ENCODE measurements at places on chromosomes 5 and 9. TPM values are rescaled to one million over a fixed set of nuclear protein-coding genes. Genes with fewer than 3 reads are reported as not detected.

DNA sequence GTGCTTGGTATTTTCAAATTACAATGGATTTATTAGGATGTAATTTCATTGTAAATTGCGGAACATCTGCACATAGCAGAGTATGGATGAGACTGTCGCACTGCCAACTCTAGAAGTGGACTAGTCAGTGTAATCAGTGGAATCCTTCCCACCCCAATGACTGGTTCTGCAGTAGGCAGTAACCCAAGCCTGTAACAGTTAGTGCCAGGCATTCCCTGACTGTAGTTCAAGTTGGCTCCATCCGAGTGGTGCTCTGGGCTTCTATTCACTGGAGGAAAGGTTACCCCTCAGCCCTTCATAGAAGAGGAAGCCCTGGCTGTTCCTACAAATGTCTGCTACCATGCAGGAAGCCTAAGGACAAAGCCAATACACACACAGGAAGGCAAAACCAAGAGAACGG, 23.2 kb downstream of the AK3 start:
- no peak for DNase-seq

DNA sequence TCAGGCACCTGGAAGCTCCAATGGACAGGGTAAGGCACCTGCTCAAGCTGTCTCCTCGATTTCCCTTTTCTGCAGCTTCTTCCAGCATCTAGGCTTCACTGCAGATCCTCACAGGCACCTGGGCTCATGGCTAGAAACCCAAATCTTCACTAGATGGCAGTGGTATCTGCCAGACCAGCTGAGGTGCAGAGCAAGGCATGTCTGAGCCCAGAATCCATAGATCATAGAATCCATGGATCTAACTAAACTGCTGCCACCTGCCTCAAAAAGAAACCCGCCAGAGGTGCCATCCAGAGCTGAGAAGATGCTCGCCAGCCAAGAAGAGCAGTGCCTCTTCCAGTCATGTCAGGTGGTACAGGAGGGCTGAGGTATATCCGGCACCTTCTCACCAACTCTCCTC, 6.9 kb downstream of the SHC3 start:
- DNase-seq = no peak

DNA sequence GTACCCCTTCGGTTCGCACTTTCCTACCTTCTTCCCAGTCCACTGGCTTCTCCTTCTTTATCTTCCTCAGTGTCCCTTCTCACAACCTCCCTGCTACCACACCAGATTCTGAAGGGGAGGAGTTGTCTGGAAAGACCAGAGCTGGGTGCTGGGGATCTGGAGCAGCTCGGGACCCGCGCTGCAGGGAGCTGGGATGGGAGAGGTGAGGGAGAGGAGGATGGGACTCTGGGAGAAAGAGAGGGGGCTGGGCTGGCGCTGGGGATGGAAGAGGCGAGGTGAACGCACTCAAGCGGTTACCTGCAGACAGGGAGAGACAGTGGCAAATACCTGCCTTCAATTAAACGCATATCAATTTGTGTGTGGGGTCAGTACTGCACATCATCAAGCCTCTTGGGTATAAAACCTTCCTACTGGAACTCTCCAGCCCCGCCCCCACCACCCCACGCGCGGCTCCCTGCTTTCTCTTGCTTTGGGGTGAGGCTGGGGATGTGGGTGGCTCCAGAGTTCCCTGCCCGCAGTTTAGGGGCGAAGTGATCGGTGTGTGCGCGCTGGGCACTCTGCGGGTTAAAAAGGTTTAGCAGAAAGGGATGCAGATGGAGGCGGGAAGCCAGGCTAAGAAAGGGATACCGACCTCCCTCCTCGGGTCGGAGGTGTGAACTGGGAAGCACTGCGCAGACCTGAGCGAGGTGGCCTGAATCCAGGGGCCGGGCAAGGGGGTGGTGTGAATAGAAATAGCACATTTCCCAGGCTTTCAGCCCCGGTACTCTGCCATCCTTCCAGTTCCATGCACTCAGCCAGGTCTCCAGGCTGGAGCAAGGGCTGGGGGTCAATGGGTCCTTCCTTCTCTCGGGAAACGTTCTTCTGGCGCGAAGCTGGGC, 977 bp upstream of the PAM start:
- DNase-seq = no peak

- no peak for DNase-seq
Observed at GRCh38 chr5:121090822-121091221, 626.7 kb downstream of the PRR16 start.

- DNase-seq = peak; percentile 64
Observed at GRCh38 chr9:118734696-118735095, 634.5 kb downstream of the BRINP1 start.

GRCh38 chr5:31682025-31682424, 43.1 kb downstream of the PDZD2 start:
- DNase-seq = no peak

GRCh38 chr9:78871086-78871451, 574.1 kb downstream of the PSAT1 start:
- no peak for DNase-seq

GRCh38 chr5:61519728-61520277, 187.7 kb downstream of the ZSWIM6 start:
- DNase-seq = no peak

DNA sequence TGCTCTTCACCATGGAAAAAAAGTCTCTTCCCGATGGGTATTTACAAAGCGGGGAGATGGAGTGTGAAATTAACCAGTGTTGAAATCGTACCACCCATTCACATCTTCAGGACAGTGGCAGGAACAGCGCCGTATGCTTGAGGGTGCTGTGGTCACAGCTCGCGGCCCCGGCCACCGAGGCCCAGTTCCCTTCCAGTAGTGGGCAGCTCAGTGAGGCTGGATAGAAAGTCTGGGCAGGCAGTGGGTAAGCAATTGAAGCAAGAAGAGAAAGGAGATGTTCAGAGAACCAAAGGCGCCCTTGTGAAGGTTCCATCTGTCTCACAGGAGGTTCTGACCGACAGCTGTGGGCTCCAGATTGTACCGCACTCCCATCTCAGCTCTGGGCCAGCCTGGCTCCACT, 59.1 kb downstream of the SECISBP2 start:
- no peak for DNase-seq

DNA sequence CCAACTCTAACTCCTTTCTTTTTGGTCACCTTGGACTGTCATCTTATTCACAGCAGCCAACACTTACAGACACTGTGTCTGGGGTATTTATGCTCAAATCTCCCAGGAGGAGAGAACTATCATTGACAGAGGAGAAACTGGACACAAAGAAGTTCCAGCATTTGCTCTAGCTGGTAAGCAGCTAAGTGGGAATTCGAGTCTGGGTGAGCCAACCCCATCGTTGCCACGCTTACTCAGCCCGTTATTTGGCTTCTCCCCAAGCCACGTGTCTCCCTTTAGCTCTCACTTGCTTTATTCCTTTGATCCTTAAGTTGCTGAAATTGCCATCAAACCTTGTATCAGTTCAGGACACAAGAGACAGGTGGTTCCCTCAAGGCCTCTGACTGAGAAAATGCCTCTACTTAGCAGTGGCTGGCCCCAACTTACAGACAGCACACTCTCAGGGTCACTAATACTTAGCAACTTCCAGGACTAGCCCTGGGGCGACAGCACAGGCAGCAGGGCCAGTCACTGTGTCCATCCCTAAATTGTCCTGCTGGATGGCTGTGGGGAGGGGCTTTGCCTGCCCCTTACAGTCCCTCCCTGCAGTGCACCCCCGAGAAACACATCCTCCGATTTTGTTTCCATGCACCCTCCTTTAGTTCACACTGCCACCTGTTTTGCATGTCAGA, 1.4 kb downstream of the SLC36A2 start:
- DNase-seq = peak; percentile 21

GRCh38 chr9:84705128-84705527, 35.6 kb downstream of the NTRK2 start:
- no peak for DNase-seq

- no peak for DNase-seq
Observed at GRCh38 chr9:84412654-84413053, 72.1 kb upstream of the SLC28A3 start.

- peak; percentile 62 for DNase-seq
Observed at GRCh38 chr9:86353655-86354010, 577 bp downstream of the TUT7 start.

DNA sequence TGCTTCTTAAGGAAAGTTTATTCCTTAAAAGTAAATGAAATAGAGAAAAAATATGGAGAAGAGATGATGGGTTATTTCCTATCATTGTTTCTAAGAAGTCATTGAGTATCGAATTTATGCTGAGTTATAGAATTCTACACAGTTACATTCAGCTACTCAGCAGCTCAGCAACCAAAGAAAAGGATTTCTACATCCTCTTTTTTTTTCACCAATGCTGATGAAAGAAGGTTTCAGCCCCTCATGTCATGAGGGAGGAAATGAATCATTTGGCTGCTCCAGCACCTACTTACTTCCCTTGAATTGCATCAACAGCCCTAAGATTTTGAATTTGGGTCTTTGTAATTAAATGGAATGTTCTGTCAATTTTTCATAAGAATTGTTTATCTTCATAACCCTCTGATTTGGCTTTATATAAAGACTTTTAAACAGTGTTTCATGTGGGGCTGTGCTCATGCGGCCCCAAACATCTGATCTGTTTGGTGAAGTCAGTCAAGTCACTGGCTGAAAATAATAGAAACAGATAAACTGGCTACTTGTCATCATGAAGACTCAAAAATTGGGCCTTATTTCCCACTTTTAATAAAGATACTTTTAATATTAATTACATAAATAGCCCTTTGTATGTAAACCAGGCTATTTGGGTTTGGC, 18.5 kb upstream of the SNX2 start:
- peak; percentile 75 for DNase-seq

- no peak for DNase-seq
Observed at GRCh38 chr9:14321517-14322130, 7.7 kb upstream of the NFIB start.

DNA sequence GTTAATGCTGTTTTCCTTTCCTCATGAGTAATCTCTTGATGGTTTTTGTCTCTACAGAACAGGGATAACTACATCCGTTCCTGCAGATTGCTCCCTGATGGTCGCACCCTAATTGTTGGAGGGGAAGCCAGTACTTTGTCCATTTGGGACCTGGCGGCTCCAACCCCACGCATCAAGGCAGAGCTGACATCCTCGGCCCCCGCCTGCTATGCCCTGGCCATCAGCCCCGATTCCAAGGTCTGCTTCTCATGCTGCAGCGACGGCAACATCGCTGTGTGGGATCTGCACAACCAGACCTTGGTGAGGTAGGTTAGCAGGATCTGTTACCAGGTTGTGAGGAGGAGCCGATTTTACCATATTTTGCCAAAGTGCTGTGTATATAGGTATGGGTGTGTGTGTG, 148.2 kb downstream of the TLE4 start:
- no peak for DNase-seq

DNA sequence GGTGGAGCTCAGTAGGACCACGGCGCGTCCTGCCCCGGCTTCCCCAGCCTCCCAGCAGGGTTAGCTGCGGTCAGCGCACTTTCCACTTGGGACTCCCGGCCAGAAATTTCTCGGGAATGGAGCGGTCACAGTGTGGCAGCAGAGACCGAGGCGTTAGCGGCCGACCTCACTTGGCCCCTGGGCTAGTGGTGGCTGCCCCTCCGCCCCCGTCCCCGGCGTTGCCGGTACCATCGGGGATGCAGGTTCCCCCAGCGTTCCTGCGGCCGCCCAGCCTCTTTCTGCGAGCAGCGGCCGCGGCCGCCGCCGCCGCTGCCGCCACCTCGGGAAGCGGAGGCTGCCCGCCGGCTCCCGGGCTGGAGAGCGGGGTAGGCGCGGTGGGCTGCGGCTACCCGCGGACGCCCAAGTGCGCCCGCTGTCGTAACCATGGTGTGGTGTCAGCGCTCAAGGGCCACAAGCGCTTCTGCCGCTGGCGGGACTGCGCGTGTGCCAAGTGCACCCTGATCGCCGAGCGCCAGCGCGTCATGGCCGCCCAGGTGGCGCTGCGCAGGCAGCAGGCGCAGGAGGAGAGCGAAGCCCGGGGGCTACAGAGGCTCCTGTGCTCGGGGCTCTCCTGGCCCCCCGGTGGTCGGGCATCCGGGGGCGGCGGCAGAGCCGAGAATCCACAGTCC, 460 bp downstream of the DMRTA1 start:
- DNase-seq = peak; percentile 63

- peak; percentile 65 for DNase-seq
Observed at GRCh38 chr9:86494644-86495111, 140.5 kb upstream of the TUT7 start.

GRCh38 chr9:85115473-85115872, 445.9 kb downstream of the NTRK2 start:
- DNase-seq = peak; percentile 67

GRCh38 chr5:14359069-14360043, 216.2 kb downstream of the TRIO start:
- no peak for DNase-seq

- no peak for DNase-seq
Observed at GRCh38 chr5:61572959-61573358, 240.9 kb downstream of the ZSWIM6 start.

GRCh38 chr5:63121471-63121870, 542.9 kb downstream of the LRRC70 start:
- DNase-seq = no peak

DNA sequence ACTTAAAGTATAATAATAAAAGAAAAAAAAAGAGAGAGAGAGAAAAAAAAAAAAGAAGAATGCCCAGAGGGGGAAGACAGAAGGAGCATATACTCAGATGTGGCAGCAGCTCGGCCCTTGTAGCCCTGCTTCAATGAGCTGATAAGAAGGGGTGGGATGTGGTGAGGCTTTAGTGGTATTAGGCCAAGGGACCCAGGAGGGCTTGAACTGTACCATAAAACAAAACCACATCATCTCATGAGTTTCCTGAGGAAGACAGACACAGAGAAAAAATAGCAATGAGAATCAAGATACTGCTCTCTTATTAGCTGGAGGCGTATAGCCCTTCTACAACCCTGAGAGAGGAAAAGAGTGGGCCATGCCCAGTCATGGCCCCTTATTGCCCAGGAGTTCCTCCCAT, 72.8 kb downstream of the SLC1A1 start:
- DNase-seq = no peak

DNA sequence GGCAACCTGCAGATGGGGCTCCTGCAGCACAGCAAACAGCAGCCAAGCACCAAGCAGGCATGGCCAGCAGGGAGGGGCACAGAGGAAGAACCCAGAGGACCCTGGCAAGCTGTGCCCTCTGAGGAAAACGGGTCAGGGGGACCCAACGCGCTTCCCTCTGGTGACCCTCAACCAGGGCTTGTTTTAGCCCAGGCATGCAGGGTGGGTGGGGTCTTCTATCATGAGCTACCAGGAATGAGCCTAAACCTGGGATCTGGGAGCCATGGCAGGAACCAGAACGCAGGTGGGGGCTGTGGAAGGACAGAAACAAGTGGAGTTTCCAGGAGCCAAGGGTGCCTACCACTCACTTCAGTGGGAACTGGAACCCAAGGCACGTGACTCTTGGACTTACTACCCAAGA, 20.9 kb downstream of the IPPK start:
- no peak for DNase-seq

GRCh38 chr5:17748941-17749340, 114.7 kb downstream of the TAF11L14 start:
- DNase-seq = no peak

GRCh38 chr5:1370006-1370405, 25.1 kb upstream of the CLPTM1L start:
- DNase-seq = no peak

The DND1 gene
- total RNA-seq = 0.67 TPM

The PAX5 gene
- total RNA-seq = not detected

The FGF18 gene
- not detected for total RNA-seq

The PHF24 gene
- 0.67 TPM for total RNA-seq

The STRBP gene
- total RNA-seq = 11.6 TPM

The TMEM215 gene
- not detected for total RNA-seq

The NEK6 gene
- 27.3 TPM for total RNA-seq

The TAL2 gene
- not detected for total RNA-seq

The WNT8A gene
- total RNA-seq = not detected

Measured in mammary epithelial cell (primary cell).